ENCODE measurements at places on chromosomes 6 and 20.

- DNase-seq: no peak
Measured at GRCh38 chr20:51899674-51900073, 97.4 kb upstream of the SALL4 start.

- DNase-seq: no peak
Measured at GRCh38 chr6:17271628-17272027, 9.5 kb upstream of the RBM24 start.

DNA sequence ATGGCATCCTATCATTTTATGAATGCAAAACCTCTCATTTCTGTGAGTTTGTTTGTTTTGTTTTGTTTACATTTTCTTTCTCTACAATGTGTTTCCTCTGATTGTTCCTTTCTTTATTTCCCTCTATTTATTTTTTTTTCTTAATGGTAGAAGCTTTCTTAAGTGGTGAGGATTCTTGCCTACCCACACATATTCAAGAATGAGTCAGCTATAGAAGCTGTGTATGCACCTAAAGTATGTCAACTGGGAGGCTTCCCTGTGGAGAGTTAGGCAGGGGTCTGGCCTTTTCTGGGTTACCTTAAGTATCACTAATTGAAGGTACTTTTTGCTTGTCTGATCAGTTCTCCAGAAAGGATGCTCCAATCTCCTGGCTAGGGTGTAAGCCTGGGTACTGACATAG, 354.0 kb downstream of the ESR1 start:
- DNase-seq: no peak

DNA sequence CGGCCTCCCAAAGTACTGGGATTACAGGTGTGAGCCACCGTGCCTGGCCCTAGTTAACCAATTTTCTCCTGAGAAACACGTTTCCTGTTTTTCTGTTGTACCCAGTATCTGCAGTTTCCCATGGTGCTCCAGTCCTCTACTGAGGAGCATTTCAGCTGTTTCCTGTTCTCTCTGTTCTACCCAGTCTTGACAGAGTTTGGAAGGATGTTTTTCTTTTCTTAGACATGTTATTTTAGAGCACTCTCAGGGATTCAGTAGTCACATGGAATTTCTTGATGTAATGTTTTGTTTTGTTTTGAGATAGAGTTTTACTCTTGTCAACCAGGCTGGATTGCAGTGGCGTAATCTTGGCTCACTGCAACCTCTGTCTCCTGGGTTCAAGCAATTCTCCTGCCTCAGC, 129.8 kb upstream of the TIAM2 start:
- no peak for DNase-seq

- DNase-seq: no peak
Measured at GRCh38 chr6:120992257-120992656, 342.0 kb downstream of the TBC1D32 start.
